ENCODE measurements at places on chromosomes 4 and X.

- no peak for DNase-seq
These were observed 9.6 kb downstream of the ZAR1 start for GRCh38 chr4:48499551-48500066.

DNA sequence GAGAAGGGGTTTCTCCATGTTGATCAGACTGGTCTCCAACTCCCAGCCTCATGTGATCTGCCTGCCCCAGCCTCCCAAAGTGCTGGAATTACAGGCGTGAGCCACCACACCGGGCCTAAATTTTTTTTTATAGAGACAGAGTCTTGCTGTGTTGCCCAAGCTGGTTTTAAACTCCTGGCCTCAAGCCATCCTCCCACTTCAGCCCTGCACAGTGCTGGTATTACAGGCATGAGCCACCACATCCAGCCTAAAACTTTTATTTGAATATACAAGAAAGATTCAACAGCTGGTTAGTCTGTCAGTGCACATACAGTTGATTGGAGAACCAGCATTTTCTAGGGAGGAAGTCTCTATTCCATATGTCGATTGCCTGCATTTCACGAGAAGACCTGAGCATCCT is 91.2 kb downstream of the LRP2BP start:
- DNase-seq = no peak

DNA sequence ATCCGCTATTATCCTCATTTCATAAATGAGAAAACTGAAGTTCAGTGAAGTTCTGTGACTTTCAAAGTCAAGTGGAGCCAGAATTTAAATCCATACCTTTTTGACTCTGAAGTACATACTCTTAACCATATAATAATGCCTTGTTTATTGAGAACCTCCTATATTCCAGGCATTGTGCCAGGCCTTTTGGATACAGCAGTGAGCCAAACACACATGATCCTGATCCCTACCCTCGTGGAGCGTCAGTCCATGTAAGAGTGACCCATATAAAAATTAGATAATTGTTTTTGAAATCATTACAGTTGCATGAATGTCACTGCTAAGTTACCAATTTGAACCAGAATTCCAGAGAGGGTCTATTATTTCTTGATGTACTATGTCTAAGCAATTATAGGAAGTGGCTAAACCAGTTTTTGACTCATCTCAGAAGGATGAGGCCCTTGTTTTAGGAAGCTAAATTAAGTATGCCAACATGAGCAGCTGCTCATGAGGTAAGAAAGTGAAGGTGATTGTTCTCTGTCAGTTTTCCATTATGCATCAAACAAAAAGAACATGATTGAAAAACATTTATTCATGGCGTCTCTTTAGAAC is 289.5 kb downstream of the GLUD2 start:
- DNase-seq = no peak

GRCh38 chrX:131677655-131678628 is 134.1 kb downstream of the OR13H1 start:
- peak; percentile 39 for DNase-seq

DNA sequence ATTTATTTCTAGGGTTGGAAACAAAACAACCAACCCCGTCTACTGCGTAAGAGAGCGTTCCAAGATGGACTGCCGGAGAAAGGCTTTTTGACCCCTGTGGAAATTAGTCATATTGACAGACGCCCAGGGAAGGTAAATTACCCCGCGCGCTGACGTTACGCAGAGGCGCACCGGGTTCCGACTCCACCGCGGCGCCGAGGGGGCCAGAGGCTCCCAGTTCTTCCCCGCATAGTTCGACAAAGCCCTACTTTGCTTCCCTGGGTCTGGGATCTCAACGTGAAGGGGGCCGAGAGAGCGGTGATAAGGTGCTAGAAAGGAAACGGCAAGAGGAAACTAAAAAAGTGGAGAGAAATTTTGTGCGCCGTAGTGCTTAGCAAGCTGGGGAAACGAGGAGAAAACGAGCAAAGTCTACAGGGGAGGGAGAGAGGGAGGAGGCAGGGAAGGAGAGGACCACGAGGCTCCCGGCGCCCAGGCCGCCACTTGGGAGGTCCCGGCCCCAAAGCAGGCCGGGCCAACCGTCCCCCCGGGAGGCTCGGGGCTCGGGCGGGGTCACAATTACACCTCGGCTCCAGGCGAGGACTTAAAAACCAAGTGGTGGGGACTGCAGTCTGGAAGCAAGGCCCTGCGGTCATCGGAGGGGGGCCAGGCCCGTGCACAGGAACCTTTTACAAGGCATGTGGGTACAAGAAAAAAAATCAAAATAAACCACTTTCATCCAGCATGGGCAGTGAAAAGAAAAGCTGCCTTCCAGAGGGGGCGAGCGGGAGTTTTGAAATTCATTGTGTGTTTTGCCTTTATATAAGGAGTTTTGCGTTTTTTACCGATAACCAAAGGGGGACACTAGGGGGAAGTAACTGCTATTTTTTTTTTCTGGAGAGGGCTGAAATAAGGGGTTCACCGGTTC is 13.2 kb downstream of the HAND2 start:
- no peak for DNase-seq

- DNase-seq = no peak
These were observed 112.3 kb upstream of the GALNT7 start for GRCh38 chr4:173056271-173056670.

DNA sequence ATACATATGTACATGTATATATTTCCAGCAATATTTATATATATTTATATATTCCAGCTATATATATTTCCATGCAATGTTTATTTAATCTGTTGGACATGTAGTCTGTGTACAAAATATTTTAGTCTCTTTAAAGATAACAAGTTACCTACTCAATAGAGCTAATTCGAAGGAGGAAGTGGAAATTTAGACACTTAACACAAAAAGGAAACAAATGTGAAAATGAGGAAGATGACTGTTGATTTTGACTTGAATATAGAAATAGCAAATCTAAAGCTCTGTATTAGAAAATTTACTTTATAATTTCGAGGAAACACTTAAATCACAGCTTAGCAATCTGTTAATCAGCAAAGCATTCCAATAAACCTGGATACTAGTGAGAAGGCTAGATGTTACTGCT is 1064.4 kb downstream of the PCDH7 start:
- no peak for DNase-seq

DNA sequence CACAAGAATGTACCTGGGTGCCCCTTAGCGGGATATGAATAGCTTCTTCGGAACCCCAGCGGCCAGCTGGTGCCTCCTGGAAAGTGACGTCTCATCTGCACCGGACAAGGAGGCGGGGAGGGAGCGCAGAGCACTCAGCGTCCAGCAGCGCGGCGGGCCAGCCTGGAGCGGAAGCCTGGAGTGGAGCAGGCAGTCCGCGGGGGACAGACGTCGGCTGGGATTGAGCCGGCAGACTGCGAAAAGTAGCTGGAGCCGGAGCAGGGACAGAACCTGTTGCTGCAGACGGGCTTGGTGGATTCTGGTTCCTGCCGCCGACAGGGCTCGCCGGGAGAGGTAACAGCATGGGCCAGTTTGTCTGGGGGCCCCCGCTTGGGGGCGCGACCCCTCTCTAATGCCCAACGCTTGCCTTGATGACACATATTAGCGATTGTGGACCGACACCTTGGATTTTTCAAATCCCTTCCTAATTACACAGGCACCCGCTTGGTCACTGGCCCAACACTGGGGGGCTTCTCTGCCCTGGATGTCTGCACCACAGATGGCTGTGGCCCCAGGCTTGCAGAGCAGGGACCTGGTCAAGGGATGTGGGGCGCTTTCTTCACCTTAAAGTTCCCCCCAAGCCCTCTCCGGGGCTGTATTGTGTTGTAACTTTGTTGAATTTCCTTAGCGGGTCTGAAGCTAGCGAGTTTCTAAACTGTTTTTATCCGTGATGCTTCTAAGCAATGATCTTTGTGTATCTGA is at the start of gene NPFFR2:
NPFFR2 (plus strand) TSS at position 133 of the 741 bp plus-strand sequence. CDS start 96,592 bp downstream, outside the sequence.
- peak; percentile 0 for DNase-seq

DNA sequence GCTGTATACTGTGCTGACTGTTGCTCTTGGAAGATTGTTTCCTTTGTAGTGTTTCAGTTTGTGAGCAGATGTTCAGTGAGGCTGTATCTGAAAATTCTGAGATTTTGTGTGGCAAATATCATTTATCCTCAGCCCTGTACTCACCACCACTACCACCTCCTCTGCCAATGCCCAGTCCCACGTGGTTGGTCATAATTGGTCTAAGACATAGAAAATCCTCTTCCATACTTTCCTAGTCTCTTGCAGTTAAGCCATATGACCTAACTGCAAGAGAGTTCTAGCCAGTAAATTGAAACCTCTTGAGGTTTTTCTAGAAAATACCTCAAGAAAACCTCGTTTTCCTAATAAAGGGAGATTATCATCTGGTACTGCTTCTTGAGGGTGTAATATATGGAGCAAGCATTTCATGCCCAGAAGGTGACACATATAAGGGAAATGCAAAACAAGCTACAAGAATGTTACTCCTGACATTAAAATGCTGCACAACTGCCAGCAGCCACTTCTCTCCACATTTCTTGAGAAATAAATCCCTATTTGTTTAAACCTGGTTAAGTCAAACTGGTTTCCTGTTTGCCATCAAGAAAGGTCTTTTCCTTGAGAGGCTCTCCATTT is 32.8 kb downstream of the ABCE1 start:
- no peak for DNase-seq

GRCh38 chr4:98606894-98607293 is 51.5 kb downstream of the TSPAN5 start:
- DNase-seq = no peak

DNA sequence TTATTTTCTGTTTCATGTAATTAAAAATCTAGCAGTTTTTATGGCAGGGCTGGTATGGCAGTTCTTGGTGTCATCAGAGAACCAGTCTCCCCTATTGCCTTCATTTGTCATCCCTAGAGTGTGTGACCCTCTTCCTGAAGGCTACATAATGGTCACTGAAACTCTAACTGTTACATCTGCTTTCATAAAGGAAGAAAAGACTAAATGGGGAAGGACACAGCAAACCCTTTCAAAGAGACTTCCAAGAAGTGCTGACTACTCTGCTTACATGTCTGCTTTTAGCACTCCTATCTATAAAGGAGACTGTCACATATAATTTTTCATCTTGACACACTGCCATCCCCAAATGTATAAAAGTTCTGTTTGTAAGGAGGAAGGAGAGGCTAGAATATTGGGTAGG is 105.9 kb upstream of the DIAPH2 start:
- no peak for DNase-seq

DNA sequence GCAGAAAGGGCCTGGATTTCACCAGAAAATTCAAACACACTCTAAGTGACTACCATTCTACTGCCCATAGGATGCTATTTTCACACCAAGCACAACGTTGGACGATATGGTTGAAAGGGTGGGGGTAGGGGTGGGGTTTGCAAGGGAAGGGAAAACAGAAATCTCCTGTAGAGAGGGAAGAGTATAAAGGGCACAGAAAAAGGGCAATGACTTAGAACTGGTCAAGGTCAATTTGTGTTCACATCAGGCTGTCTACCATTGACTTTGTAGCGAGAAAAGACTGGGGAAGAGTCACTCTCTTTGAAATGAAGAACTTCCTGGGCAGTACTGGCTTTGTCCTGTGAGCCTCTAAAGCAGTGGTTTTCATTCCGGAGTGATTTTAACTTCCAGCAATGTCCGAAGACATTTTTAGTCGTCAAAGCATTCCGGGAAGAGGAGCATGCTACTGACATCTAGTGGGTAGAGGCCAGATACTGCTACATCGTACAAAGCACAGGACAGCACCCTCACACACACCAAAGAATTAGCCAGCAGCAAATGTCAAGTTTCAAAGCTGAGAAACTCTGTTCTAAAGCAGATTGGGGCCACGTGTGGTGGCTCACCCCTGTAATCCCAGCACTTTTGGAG is 48.4 kb upstream of the SLC7A3 start:
- no peak for DNase-seq

GRCh38 chr4:166153548-166153947 is 280.5 kb downstream of the TLL1 start:
- DNase-seq = no peak

- DNase-seq = no peak
These were observed 37.9 kb upstream of the GALNT7 start for GRCh38 chr4:173130687-173131086.

DNA sequence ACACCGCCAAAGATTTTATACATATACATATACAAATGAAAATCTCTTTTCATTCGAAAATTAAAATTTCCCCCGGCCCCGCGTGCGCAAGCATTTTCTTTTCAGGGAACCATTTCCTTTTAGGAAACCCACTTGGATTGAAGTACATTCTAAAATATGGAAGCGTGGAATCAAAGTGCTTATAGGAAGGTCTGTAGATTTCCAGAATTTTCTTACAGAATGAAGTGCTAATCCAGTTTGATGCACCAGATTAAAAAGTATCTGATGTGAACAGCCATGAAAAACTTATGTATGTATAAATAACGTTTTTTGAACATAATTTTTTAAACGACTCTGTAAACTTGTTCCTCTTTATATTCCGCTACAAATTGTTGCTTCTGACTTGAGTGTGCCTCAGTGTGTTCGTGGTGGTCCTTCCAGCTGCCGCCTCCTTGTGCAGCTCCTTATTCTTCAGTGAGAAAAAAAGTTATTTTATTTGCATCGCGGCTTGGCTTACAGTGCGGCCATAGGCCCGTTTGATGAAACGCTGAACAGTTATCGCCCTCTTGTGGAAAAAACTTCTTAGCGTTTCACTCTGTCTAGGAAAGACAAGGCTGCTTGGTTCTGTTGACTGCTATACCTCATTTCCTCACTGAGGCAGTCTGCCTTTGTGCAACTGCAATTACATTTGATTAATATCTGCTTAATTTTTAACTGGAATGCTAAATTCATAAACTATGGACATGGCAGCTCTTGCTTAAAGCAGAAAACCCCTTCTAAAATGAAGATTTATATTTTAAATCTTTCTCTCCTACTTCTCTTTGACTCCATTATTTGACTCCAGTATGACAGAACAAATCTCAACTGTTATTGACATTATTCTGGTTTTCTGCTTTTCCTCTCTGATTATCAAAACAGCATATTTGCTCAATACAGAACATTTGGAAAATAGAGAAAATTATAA is 4.7 kb upstream of the NKX6-1 start:
- no peak for DNase-seq

Data from stimulated activated CD4-positive, alpha-beta T cell treated with anti-CD3 and anti-CD28 coated beads, Interleukin-2, amount 100 ng/mL, for 24 hours (primary cell).